ENCODE measurements at places on chromosomes 4 and X.

DNA sequence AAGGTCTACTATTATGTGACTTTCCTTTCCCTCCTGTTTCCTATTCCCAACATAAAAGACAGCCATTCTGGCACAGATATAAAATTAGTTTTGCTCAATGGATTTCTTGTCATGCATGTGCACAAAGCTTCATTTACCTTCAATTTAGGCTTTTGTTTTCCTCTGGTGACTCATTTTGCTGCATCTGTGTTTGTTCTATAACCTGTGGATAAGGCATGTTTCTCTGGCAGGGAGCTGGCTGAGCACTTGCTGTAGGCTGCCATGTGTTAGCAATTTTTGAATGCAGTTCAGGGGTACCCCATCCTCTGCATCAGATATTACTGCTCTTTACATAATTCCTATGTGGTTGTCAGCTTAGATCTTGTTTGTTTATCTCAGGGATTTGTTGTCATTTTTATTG is 202.8 kb upstream of the GRID2 start:
- DNase-seq, result no peak

- no peak for DNase-seq
Measured at GRCh38 chr4:94583914-94584641, 132.3 kb downstream of the PDLIM5 start.

- DNase-seq, result no peak
Measured at GRCh38 chrX:130091980-130092522, 18.2 kb downstream of the ELF4 start.

DNA sequence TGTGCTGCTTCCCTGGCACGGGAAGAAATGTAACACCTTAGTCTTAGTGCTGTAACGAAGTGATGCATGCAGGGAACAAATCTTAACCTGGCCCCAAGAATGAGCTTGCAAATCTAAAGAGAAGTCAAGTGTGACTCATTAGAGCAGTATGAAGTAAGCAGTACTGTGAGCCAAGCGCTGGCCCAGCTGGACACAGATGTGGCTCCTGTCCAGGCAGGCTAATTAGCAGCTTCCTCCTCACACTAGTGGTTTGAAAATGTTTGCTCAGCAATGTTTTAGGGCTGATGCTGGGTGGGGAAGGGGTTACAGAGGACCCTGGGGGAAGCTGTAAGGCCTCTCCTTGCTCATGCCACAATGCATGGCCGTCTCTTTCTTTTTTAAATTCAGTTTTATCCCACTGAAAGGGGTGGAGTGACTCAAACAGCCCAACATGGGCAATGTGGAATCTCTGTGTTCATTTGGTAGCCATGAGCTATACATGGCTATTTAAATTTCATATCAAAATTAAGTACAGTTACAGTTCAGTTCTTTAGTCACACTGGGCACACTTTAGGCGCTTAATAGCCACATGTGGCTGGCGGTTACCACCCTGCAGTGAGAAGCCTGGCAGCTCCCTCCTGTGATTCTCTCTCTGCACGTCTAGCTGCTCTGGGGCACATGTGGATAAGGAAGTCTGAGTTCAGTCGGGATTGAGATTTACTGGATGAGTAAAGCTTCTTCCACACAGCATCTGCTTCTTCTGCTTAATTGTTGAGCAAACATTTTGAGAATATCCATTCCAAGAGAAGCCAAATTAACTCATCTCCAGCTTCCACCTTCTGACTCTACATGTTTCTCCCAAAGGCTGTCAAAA is 48.8 kb downstream of the MAP7D2 start:
- DNase-seq, result peak; percentile 88

Measured in choroid plexus epithelial cell (primary cell).